ENCODE measurements at places on chromosomes 11 and 22.

GRCh38 chr22:20204806-20205205, 54.0 kb upstream of the CCDC188 start:
- no peak for DNase-seq

DNA sequence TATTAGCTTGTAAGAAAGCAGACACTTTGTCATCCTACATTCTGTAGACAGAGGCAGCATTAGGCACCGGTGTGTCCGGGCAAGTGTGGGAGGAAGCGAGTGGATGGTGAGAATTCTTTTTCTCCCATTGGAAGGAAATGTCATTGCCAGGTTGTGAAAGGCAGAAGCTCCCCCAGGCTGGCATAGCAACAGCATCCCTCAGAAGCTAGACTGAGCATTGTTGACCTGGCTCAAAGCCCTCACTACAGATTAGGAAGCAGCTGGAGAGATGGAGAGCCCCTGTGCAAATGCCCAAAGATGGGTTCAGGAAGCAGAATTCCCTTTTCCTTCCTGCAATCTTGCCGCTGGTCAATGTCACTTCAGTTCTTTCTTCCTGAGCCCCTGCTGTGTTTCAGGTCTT, 1299.3 kb downstream of the TBC1D22A start:
- DNase-seq = no peak

DNA sequence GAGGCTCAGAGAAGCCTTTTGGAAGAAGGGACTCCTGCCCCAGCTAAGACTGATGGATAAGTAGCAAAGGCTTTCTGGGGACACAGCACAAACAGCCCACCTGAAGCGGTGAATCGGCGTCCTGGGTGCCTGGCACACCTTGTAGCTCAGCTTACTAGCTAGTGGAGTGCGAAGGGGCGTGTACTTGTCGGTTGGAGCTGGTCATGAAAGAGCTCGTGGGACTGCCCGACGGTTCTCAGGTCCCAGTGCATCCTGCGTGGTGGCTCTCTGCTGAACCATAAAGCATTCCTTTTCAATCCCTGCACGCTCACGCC, 690 bp upstream of the UVRAG start:
- DNase-seq = no peak

DNA sequence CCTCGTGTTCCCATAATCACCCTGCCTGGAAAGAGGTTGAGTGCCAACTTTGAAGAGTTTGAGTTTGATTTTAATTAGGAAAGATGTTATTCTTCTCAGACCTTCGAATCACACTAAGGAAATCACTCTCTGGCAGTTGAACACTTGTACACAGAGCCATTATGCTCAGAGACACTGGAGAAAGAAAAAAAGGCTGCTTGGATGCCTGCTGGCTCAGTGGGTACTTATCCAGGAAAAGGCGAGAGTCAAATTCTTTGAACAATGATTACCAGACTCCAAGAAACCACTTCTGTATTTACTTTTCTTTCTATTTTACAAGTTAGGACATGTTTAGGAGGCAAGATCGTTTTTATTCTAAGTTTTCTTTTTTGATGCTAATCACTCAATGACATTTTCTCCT, 438.5 kb upstream of the FAT3 start:
- no peak for DNase-seq

All from NCI-H2107 (cell line).